ENCODE measurements at places on chromosomes 3 and 15. TPM values are rescaled to one million over a fixed set of nuclear protein-coding genes. Genes with fewer than 3 reads are reported as not detected.

Gene ADCY5
- total RNA-seq, result 0.18 TPM

Gene DCBLD2
- total RNA-seq, result 123 TPM

Gene PATL2
- total RNA-seq, result not detected

Gene SI
- total RNA-seq, result not detected

Gene SLC7A14
- total RNA-seq, result 2.0 TPM

Gene GADL1
- not detected for total RNA-seq

Gene CCDC33
- total RNA-seq, result not detected

Gene CAMP
- 4.4 TPM for total RNA-seq

Gene FGD5
- total RNA-seq, result 5.1 TPM

Gene CALML4
- total RNA-seq, result 0.32 TPM

Gene RAB7A
- 57.8 TPM for total RNA-seq

Gene VILL
- total RNA-seq, result 5.8 TPM

Gene LRRC49
- 4.9 TPM for total RNA-seq

Gene GHSR
- total RNA-seq, result not detected

Gene CFAP44
- 0.81 TPM for total RNA-seq

Gene SST
- total RNA-seq, result not detected

Gene SLC28A2
- not detected for total RNA-seq

Gene IL17RC
- 50.9 TPM for total RNA-seq

Gene PLA2G4E
- total RNA-seq, result not detected

Gene GABRA5
- total RNA-seq, result not detected

Gene EPB42
- total RNA-seq, result not detected

Gene ESYT3
- under 0.01 TPM for total RNA-seq

Gene EFCC1
- not detected for total RNA-seq

Gene TIMMDC1
- 54.1 TPM for total RNA-seq

Gene TIMP4
- total RNA-seq, result 17.1 TPM

Gene CYP1A2
- total RNA-seq, result not detected

Gene CTXN2
- not detected for total RNA-seq

Gene IL12A
- total RNA-seq, result 2.9 TPM

Gene PLA1A
- total RNA-seq, result not detected

Gene RTP1
- not detected for total RNA-seq

Gene DAG1
- total RNA-seq, result 49.3 TPM

Gene SAMMSON
- not detected for total RNA-seq

Gene GPR149
- not detected for total RNA-seq

Gene SLC6A11
- not detected for total RNA-seq

Gene DVL3
- 34.8 TPM for total RNA-seq

Gene CD276
- total RNA-seq, result 150 TPM

Data from cardiac atrium fibroblast (primary cell).